NCI-H187 treated with DMSO at 0.1 percent for 48 hours (cell line): ENCODE measurements at places on chromosomes 3 and 15.

GRCh38 chr3:189202106-189202505 lies 30.3 kb downstream of the TPRG1 start:
- DNase-seq: no peak

DNA sequence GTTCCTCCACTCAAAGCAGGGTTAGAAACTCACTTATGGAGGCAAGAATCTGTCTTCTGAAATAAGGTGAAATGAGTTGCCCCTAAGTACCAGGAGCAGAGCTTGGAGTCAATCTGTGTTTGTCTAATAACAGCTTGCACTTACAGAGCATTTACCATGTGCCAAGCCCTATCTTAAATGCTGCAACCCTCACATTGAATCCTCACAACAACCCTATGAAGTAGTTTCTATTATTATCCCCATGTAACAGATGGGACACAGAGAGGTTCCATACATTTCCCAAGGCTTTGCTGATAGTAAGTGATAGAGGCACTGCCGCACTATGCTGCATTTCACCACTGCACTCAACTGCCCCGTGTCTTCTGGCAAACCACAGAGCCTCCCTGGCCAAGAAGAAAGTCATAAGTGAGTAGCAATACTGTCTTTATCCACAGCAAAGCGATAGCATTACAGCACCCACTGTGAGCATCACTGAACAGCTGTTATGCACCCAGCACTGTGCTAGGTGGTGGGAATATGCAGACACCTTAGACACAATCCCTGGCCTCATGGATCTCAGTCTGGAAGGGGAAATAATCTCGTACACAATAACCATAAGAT lies 141.5 kb downstream of the SSR3 start:
- no peak for DNase-seq

GRCh38 chr3:63892773-63893352 lies 19.3 kb downstream of the SCAANT1 start:
- no peak for DNase-seq

DNA sequence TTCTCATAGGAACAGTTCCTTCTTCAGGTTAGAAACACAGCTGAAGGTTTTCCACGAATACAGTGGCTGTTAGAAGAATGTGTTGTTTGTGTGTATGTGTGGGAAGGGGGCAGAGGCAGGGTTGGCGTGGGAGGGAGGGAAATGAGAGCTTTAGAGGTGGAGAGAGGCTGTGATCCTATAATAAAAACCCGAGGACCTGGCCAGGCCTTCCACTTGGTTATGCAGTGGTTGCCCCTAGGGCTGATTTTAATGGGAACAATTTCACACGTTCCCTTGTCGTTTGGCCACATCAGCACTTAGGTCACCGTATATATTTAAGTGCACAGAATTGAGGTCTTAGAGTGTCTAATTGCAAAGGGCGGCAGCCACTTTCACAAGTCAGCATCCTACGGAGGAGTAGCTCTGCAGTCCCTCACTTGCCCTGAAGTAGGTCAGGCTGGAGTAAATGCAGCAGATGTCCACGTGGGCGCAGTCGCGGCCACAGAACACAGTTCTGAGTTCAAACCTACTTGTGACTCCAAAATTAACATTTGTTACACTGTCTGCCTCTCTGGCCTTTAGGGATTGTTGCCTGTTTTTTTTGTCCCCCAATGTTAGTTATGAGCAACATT lies 85.6 kb downstream of the PDCD6IP start:
- no peak for DNase-seq

GRCh38 chr15:78938658-78939488 lies 6.0 kb downstream of the CTSH start:
- no peak for DNase-seq

- DNase-seq: no peak
Observed at GRCh38 chr3:187590861-187591576, 79.2 kb downstream of the SST start.

DNA sequence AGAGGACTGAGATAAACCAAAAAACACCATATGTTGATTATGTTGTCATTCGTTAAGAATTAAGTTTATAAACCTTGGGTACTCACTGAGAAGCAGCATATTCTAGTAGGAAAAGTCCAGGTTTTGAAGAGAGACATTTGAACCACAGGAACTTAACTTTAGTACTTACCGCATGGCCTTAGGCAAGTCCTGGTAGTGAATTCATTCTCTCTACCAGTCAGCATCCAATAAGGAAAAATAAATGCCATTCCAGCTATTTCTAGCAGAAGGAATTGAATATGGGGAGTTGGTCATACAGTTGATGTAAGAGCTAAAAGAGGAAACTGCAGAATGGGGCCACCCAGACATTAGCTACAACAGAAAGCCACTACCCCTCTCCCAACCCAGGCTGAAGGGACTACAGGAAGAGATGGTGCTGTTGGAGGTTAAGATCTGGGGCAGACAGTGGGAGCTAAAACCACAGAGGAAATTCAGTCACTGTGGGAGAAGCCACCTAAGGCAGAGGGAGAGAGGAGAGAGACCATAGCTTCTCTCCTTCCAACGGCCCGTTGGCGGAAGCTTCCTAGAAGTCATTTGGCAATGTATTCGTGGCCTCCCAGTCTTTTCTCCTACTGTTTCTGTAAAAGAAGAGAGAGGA lies 133.8 kb upstream of the RARB start:
- no peak for DNase-seq

- no peak for DNase-seq
Observed at GRCh38 chr15:92205255-92205739, 188.4 kb upstream of the ST8SIA2 start.

DNA sequence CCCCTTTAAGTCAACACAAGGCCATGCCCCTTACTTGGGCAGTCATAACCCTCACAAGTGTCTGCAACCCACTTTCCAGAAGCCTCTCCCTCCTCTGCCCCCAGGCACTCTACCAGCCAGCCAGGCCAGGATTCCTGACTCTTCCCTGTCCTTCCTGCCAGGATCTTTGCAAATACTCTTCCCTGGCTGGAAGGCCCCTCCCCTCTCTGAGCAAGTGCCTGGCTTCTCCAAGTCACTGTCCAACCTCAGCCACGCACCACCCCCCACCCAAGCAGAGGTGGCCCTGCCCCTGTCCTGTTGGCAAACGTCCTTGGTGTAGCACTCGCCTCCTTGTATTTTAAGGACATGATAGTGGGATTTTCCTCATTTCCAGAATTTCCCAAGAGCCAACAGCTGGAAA lies 54.7 kb upstream of the USP3 start:
- DNase-seq: no peak

GRCh38 chr15:28123408-28124023 lies 24.4 kb upstream of the OCA2 start:
- DNase-seq: no peak

DNA sequence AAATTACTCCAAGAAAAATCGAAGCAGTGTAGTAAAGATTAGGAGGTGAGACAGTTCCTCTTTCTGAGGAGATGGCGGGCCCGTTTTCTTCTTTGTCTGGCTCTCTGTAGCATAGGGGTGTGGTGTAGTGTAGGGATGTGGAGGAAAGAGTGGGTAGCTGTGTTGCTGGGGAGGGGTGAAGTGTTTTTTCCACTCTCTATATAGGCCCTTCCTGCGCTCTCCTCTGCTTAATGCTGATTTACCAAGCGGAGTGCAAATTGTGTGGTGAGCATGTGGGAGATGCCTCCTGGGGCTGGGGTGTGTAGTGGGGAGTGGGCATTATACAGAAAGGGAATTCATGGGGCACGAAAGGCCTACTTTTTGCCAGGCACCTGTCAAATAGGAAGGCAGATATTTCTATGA lies 94.9 kb downstream of the ST6GAL1 start:
- DNase-seq: no peak

GRCh38 chr3:114722530-114722929 lies 424.6 kb downstream of the ZBTB20 start:
- no peak for DNase-seq

DNA sequence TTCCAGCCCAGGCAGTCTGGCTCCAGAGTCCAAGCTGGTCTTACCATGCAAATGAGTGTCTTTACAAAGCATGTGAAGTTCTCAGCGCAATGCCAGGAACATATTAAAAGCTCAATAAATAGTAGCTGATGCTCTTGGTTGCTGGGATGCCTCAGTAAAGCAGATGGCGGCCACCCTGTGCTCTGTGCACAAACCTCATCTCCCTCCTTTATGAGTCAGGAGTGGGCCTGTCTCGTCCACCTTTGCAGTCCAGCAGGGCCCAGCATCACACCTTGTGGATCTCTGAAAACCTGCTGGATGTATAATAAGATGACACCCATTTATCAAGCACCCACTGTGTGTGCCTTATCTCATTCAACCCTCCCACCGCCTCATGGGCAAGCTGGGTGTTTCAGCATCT lies 42.7 kb downstream of the FAM174B start:
- no peak for DNase-seq

DNA sequence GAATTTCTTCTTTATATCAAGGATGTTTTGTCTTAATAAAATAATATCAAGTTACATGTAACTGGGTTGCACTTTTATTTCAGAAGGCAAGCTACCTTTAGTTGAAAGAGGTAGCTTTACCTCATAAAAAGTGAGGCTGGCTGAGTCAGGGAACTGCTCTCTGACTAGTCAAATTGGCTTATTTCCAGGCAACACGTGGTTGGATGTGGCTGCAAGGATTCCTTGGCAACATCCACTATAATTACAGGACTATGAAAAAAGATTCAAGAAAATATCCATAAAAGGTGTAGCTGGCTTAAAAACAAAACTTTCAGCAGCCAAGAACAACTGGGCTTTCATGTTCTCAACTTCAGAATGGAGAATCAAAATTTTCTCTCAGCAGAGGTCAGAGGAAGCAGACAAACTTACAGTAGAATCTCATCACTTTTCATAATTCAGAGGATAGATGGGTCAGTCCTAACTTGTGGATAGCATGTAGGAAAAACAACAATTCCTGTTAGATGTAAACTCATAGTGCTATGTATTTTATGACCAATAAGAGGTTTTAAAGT lies 779.1 kb downstream of the MECOM start:
- no peak for DNase-seq

- no peak for DNase-seq
Observed at GRCh38 chr3:136270179-136270578, 20.0 kb downstream of the PCCB start.
